NCI-H2081 (cell line): ENCODE measurements at places on chromosomes 13 and 19.
A peak's percentile ranks its signal among the peaks of the same experiment; 100 is the strongest.

DNA sequence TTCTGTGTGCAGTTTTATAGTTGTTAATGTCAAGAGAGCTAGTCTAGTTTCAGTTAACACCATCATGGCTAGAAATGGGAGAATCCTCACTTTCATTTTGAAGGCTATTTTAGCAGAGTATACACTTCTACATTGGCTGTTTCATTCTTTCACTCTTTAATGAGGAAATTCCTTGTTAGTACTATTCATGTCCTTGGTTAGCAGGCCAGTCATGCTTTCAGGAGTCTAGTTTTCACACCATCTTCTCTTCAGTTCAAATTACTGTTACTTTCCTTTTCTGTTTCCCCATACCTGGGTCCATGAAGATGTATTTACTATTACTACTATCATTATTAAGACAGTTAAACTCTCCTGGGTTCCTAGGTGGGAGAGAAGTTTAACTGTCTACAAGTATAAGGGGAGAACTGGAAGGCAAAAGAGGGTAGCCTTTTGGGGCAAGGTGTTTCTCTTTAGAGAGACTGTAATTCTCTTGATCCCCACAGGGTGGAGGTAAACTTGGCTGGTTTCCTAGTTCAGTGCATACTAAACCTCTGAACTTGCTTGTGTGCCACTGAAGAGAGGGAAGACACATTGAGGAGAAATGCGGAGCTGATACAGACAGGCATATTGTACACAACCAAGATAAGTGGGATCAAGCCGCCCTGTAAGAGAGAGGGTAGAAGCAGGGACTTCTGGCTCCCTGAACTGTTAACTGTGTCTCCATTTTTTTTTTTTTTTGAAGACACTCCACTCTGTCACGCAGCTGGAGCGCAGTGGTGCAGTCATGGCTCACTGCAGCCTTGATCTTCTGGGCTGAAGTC, 41.3 kb upstream of the IGFL4 start:
- peak; percentile 22 for DNase-seq

GRCh38 chr13:40316301-40316700, 350.1 kb downstream of the FOXO1 start:
- no peak for DNase-seq

DNA sequence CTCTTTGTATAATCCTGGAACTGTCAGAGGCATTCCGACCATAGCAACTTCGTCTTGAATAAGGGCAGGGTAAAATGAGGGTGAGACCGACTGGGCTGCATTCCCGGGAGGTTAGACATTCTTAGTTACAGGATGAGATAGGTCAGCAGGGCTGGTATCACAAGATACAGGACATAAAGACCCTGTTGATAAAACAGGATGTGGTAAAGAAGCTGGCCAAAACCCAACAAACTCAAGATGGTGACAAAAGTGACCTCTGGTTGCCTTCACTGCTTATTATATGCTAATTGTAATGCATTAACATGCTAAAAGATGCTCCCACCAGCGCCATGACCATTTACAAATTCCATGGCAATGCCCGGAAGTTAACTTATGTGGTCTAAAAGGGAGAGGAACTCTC, 27.7 kb upstream of the MBNL2 start:
- DNase-seq: no peak

DNA sequence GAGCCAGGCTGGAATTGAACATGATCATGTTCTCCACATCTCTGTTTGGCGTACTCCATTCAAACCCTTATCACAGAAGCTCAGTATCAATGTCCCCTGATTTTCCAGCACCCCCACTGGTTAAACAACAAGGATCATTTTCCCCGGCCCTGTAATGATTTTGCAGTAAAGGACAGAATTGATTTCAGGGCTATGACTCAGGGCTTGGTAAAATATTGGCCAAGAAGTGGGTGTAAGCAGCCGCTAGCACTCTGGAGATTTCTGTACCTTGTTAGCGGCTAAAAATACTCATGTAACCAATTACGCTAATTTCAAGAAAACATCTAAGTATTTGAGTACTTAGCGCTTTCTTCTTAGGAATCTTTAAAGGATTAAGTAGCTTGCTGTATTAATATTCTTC, 69.5 kb upstream of the FNDC3A start:
- no peak for DNase-seq

DNA sequence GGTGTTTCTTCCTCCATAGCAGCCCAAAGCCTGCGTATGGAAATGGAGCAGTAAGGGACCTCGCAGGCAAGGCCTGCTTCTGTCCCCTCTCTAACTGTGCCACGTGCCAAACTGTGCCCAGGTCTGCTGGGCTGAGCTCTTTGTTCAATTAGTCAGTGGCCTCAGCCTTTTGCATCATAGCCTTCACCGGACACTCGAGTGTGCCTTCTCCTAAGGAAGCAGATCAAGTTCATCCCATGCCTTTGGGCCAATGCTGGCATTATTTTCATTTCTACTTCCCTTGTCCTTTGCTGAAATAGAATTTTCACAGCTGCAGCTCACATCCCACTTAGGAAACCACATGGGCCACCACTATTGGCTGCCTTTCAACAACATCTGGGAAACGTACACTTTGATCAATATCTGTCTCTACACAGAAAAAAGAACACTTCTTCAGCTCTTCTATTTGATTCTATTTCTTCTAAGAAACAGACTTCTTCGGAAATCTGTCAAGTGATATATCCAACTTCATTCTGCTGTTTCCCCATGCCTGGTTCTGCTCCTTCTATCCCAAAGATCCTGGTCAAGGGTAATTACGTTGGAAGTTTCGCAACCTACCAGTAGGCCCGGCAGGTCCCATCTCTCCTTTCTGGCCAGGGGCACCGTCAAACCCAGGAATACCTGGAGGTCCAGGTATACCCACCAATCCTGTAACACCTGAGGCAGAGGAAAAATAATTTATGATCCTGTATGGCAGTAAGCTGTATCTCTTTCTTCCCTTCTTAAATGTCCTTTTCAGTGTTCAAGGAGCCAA, 143.9 kb downstream of the COL4A1 start:
- no peak for DNase-seq
